ENCODE measurements at places on chromosomes 1 and 21. TPM values are rescaled to one million over a fixed set of nuclear protein-coding genes. Genes with fewer than 3 reads are reported as not detected.

DNA sequence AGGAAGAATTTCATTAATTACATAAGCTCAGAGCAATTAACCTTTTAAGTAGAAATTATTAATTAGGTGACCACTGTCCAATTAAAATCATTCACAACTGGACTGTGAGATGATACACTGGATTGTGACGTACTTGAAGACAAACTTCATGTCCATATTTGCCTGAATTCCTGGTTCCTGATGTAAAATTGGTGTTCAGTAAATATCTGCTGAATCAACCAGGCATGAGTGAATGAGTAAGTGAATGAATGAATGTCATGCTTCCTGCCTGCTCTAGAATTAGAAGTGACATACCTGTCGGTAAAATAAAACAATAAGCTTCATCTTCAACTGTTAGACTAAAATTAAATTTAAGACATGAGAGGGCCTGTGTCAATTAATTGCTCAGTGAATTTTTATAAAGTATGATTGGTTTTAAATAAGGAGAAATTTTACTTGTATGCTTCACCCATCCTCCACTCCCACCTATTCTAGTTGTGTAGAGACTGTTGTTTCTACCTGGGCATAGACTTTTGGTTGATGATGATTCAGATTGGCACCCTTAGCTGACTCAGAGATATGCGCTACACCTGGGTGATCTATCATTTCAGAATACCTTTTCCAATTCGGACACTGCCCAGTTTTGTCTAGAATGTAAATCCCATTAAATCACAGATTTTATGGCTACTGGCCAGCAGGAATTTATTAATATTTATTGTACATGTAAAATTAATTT lies 56.9 kb upstream of the PTGS2 start:
- H3K27me3 ChIP-seq: no peaks in the 10 kb centered on the region
- H3K4me1 ChIP-seq: no peaks in the 10 kb centered on the region
- no peak overlapping the region for H3K4me3 ChIP-seq
- H3K36me3 ChIP-seq: no peaks in the 10 kb centered on the region
- H3K27ac ChIP-seq: no peak overlapping the region

Gene PLPP3
- 22.4 TPM for total RNA-seq

Gene HAO2
- not detected for total RNA-seq

DNA sequence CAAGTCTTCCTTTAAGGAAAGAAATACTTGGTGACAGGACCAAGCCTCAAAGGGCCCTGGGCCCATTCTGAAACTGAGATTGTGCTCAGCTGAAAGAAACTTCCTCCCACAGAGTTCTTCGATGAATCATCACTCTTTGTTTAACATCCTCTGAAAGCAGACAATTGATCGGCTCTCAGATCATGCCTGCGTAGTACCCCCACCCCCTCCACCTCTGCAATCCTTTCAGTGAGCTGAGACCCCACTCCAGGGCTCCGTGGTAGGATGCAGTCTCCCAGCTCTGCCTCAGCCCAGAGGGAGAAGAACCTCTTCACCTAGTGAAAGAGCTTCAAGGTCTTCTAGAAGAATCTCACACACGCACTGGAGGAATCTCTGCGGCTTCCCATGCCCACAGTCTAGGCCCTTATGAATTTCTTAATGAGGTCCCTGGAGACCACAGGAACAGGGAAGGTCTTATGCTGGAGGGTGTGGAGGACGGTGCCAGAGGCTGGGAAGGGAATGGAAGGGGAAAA lies 104.9 kb upstream of the SOD1 start:
- no peak for DNase-seq
- H3K4me3 ChIP-seq: no peak overlapping the region
- H3K36me3 ChIP-seq: no peaks in the 10 kb centered on the region
- peaks cover 12% of the 10 kb centered on the region for H3K4me1 ChIP-seq

DNA sequence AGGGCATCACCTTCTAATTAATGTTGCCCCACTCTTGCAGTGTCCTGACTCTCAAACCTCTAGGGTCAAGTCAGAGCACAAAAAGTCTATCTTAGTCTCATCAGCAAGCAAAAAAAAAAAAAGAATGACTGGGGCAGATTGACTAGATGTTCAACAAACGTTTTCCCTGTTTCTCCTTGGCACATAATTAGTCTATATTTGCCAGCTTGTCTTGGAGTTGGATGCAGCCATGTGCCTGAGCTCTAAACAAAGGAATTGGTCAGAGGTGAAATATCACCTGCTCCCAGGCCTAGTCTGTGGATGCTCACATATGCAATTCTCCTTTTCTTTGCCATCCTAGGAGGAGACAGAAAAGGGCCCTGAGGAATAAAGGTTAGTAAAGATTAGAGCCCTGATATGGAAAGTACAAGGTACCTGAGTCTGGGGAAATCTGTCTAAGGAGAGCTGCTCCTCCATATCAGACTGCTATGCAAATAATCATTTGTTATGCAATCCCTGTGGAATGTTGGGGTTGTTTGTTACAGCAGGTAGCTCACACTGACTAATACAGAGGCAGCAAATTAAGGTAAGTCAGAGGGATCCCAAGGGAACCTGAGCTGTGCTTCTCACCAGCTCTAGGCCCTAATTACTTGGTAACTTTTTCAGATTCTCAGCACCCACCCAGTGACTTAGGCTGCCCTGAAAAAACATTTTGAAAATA lies 130.8 kb downstream of the BRINP2 start:
- H3K27me3 ChIP-seq: no peaks in the 10 kb centered on the region
- H3K4me3 ChIP-seq: no peak overlapping the region
- DNase-seq: no peak
- no peaks in the 10 kb centered on the region for H3K36me3 ChIP-seq
- no peak overlapping the region for H3K27ac ChIP-seq

DNA sequence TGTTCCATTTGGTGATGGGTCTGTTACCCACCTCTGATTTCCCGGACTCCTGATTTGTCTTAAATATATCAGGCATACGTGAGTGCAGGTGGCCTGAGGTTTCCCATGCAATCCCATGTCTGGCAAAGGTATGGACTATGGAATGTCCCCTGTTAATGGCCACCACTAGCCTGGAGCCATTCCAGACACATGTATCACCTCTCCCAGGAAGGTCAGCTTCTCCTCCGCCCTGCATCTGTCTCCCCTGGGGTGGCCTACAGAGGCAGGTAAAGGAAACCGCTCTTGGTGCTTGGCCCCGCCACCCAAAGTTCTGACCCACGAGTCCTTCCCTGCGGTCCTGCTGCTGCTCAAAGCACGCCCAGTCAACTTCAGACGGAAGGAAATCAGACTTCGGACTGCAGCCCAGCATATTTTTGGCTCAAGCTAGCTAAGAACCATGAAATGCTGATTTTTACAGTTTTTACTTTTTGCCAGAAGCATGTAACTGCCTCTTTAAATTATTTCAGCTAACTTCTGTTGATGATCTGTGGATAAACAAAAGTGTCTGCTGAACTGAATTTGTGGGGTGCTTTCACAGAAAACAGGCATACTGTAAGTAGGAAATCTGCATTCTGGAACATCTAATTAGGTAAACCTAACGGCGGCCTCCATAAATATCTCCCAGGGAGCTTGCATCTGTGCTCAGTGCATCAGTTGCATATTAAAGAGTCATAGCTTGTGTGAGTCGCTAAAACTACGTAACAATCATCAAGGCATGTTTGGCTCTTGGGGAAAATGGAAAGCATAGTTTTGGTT lies 105.9 kb downstream of the PCP4 start:
- H3K27ac ChIP-seq: no peak overlapping the region
- no peaks in the 10 kb centered on the region for H3K27me3 ChIP-seq
- no peaks in the 10 kb centered on the region for H3K36me3 ChIP-seq
- H3K4me1 ChIP-seq: no peaks in the 10 kb centered on the region

DNA sequence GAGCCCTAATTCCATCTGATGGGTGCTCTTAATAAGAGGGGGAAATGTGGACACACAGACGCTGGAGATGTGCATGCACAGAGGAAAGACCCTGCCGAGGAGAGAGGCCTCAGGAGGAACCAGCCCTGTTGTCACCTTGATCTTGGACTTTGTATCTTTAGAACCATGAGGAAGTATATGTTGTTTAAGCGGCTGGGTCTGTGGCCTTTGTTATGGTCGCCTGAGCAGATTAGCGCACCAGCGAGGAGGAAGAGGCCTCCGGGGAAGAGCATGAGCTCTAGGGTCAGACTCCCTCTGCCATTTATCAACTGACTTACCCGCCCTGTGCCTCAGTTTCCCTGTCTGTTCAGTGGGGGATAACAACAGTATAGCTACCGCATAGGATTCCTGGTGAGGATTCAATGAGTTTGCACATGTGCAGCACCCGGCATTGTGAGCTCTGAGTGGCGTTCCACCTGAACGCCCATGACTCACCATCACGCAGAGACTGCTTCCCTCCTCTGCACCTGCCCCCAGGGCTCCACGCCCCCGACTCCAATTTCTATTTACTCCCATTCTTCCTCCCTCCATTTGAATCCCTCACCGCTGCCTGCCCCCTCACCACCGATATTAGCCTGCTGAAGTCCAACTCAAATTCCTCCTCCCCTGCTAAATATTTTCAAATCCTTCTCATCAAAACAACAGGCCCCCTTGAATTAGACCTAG lies 67.2 kb downstream of the ATP5PO start:
- no peak overlapping the region for H3K4me3 ChIP-seq
- no peaks in the 10 kb centered on the region for H3K27me3 ChIP-seq
- H3K27ac ChIP-seq: no peak overlapping the region
- H3K4me1 ChIP-seq: peaks cover 10% of the 10 kb centered on the region
- peak; percentile 77 for DNase-seq
